GM04504 (cell line): ENCODE measurements at places on chromosomes 3 and 15.

GRCh38 chr3:147394884-147395225, 11.5 kb downstream of the ZIC4 start:
- DNase-seq, result no peak

DNA sequence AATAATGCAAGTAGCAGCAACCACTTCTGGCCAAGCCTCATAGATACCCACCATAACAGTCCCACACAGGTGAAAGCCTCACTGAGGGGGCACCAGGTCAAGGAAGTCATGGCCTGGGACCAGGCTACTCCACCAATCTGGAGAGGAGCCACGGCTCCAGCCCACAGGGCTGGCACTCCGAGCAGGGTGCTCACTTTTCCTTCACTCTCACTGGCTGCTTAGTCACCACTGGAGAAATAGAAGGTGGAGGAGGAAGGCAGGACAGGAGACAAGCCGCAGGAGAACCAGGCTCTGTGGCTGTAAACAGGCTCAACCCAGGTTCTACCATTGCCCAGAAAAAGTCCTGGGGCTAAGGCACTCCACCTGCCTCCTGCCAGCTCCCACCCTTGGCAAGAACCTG, 1.2 kb downstream of the USP19 start:
- no peak for DNase-seq

DNA sequence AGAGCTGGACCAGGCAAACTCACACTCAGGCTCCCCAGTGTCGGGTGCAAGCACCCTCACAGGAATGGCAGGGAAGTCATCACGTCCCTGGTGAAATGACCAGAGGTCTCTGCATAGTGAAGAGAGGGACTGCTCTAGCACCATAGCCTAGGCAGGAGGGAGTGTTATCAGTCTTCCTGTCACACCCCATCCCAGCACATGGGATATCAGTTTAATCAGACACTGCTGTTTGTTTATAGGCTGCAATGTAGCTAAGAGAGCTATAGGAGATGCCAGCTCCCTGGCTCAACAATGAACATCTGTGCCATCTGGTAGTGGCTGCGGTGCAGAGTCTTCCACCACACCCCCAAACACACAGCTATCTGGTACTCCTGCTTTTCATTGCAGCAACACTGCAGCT, 776.6 kb downstream of the ZNF385D start:
- DNase-seq, result no peak

DNA sequence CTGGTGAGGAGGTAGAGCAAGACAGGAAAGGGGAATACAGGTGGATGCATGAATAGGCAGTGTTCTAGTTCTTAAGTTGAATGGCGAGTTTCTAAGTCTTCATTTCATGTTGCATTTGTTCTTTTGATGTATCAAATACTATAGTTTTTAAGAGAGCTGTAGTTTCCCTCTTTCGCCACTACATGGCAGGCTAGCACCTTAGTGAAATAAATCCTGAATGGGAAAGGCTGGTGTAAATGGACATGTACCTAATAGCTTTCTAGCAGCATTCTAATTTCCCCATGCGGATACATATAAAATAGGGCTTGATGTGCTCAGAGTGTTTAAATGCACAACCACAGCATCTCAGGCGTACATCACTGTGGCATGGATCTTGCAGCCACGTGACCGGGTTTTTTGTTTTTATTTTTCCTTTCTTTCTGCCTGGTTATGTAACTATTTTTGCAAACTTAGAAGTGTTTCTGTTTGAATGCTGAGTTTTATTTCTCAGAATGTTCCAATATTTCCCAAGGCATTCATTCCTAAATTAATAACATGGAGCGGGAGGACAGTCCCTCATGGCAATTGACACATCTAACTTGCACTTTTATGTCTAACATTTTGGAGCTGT, 23.5 kb upstream of the CLN6 start:
- DNase-seq, result peak; percentile 48

- DNase-seq, result no peak
These were observed 27.7 kb downstream of the ZDHHC3 start for GRCh38 chr3:44948239-44948638.

GRCh38 chr3:150828997-150829396, 66.0 kb upstream of the SIAH2 start:
- no peak for DNase-seq

- DNase-seq, result no peak
These were observed 774.7 kb upstream of the NECTIN3 start for GRCh38 chr3:110296885-110297284.

DNA sequence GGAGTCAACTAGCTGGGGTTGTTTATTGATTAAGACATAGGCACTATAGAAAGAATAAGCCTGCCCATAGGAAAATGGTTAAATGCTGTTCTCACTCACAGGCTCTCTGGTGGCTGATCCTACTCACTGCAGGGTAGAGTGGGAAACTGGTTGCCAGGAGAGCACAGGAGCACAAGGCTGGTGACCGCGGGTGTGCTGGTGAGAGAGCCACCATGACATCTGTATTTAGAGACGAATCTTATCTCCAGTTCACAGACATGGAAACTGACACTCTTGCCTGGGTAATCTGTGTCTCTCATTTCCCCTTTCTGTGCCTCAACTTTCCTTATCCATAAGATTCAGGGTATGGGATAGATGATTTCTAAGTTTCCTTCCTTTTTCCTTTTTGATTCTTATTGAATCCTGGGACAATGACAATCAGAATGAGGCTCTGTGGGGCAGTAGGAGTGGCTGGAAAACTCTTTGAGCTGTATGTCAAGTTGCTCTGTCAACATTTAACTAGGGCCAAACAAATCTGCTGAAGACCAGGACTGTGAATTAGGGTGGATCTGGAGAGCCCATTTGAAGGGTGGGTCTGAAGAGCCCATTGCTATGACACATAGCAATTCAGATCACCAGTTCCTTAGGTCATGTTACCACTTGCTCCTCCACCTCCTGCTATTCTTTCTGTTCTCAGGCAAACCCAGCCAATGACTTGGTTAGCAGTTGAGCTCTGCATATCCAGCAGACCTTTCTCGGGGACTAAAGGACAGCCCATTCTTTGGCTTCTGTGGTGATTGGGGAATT, 286.1 kb upstream of the TBL1XR1 start:
- DNase-seq, result no peak

- DNase-seq, result no peak
These were observed 17.4 kb downstream of the PDIA5 start for GRCh38 chr3:123084192-123084591.

- DNase-seq, result no peak
These were observed 23.8 kb downstream of the MEX3B start for GRCh38 chr15:82021992-82022391.
